Activated naive CD8-positive, alpha-beta T cell treated with anti-CD3 and anti-CD28 coated beads, Interleukin-2, amount 50 U/mL, for 24 hours (primary cell): ENCODE measurements at places on chromosomes 7 and 10.

DNA sequence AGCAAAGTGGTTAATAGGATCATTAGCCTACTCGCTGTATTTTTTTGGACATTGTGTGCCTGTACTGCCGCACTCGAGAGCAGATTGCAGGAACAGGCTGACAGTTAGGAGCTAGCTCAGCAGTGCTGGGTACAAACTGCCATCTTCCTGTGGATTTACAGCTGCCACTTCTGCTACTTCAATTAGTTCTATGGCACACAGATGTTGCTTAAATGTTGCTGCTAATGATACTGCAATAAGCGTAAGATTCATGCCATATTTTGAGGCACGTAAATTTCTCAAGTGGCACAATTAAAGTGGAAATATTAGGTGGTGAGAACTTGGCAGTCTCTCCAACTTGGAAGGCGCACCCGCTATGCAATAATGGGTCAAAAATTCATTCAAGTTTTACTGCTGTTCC lies 171.9 kb downstream of the EBF3 start:
- DNase-seq, result no peak

GRCh38 chr7:114598946-114599345 lies 184.3 kb downstream of the FOXP2 start:
- DNase-seq, result no peak

DNA sequence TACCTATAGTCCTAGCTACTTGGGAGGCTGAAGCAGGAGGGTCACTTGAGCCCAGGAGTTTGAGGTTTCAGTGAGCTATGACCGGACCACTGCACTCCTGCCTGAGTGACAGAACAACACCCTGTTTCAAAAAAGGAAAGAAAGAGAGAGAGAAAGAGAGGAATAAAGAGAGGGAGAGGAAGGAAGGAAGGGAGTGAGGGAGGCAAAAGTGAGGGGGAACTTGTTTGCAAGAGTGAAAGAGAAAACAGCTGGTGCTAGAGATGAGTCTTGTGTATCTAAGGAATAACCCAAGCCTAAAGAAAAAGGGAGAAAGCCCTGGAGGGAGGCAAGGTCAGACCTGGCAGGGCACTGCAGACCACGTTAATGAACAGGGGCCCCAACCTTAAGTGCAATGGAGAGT lies 4.8 kb upstream of the NT5C2 start:
- DNase-seq, result no peak

DNA sequence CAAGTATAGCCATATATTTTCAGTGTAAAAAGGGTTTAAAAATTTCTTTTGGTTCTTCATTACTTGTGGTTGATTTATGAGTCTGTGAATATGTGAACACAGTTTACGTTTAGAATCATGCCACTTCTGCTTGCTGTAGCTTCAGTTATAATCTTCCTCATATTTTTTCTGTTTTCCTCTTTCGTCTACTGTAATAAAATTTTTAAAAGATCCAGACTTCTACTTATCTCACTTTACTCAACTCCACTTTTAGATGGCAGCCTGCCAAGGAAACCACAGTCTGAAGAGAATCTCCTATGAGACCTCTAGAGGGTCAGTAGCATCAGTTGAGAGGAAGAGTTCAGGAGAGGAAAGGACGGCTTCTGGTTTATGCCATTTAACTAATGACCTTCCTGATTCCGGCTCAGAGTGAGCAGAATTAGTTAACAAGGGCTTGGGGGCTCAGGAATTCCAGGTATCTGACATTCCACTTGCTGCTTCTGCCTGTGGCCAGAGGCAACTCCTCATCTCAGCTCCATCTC lies 21.4 kb downstream of the CREB5 start:
- no peak for DNase-seq

DNA sequence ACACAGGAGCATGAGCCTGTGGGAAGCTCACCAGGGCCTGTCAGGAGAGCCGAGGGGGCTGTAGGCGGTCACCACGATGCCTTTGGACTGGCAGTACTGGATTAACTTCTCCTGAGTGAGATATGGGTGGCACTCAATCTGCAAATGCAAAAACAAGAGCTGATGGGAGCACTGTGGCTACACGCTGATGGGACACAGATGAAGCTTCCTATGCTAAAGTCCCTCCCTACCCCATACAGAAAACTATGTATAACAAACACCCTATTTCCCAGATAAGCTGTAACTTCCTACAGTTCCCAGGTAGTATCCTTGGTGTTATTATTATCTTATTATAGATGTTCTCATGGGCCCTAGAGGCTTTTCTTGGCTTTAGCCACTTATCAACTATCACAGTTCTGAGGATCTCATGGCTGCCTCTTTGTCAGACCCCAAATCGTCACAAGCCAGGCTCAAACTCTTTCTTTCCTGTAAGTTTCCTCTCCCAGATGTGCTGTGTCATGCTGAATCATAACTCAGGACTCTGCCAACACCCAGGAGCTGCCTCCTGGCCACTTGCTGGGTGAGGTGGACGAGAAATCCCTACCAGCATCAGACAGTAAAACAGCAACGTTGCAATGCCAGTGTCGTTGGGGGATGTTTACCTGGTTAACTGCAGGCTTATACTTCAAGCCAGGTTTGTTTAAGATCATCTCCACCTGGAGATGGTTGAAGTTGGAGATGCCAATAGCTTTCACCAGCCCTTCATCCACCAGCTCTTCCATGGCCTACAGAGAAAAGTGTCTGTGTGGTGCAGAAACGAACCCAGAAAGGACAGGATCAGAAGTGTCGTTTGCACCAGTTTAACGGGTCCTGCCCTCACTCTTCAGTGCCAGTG lies 10.3 kb downstream of the AKR1B1 start:
- no peak for DNase-seq

- no peak for DNase-seq
These were observed 649.1 kb downstream of the INHBA start for GRCh38 chr7:41053820-41054219.

DNA sequence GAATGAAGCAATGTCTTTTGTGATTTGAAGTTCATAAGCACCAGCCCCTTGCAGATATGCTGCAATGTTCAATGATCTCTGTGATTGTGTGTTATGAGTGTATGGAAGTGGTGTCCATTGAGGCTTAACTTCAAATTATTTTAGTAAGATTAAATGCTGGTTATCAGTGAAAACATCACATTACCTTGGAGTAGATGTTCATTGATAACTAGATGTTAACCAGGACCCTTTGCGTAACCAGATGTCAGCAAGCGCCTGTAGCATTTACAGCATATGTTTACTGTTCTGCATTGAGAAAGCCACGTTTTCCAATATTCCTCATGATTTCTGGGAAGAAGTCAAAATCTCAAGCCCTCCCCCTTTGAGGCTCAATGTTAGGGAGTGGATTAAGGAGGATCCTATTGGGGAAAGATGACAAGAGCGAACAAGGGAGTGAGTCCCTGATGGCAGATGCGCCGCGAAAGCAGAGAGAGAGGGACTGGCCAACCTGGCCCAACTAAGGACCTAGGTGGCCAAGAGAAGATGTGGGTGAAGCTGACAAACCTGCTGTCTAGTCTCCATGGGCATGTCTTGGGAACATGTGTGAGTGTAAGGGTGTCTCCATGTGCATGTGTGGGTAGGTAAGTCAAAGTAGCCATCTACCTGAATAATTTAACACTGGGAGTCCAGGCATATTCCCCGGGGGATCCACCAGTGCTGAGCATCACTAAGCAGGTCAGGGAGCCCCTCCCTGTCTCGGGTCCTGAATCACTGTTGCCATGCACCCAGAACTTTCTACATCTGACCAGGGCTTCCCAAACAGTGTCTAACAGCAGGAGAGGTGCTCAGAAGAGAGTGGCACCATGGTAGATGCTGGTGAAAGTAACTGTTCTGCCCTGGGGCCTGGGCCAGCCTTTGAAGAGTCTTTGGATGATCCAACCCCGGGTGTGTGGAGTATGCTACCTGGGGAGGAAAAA lies 141.6 kb upstream of the GDF10 start:
- no peak for DNase-seq
